ENCODE measurements at places on chromosomes 12 and 14.

GRCh38 chr12:96094201-96094600 is 58.8 kb upstream of the LTA4H start:
- no peak for DNase-seq

GRCh38 chr12:51941011-51941581 is 10.4 kb upstream of the ACVR1B start:
- no peak for DNase-seq

DNA sequence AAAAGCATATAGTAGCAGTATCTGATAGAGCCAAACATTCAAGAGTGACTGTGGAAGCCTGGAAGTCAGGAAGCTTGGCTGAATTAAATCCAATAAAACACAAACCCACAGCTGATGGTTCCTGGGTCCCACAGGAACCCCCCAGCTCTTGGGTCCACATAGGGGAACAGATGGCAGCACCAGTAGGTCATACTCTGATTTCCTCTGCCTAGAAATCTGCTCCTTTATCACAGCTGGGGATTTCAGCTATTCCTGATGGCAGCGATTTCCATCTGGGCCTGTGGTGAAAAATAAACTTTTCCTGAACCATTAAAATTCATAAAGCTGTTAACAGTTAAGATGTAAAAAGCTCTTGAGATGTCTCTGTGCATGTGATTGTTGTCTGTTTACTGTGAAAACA is 202.0 kb upstream of the FRMD6 start:
- DNase-seq = no peak

GRCh38 chr14:21846227-21846885 is 172.7 kb upstream of the OR4E1 start:
- DNase-seq = peak; percentile 75

- no peak for DNase-seq
These were observed 83.3 kb upstream of the SLC38A4 start for GRCh38 chr12:46908936-46909635.

- no peak for DNase-seq
These were observed 12.6 kb upstream of the OR10P1 start for GRCh38 chr12:55624056-55624455.

DNA sequence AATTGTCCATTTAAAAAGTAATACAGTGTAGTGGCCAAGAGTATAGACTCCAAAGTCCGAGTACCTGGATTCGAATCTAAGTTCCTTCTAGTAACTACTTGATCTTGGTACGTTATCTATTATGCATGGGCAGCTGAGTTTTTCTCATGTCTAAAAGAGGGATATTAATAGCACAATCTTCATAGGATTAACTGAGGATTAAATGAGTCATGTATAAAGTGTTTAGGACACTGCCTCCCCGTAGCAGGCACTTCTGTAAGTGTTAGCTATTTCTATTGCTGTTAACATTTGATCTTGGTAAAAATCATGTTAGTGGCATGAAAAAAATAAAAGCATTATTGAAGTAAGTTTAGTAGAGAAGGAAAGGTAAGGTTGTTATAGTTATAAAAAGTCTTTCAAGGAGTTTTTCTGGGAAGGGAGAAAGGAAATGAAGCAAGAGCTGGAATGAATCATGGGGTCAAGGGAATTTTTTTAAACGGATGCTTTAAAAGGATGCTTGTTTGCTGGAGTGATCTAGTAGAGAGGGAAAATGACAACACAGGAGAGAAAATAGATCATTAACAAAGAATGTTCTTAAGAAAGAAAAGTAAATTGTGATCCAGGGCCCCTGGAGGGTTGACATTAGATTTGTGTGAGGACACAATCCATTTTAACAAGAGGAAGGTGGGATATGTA is 502.2 kb upstream of the USP15 start:
- no peak for DNase-seq

- DNase-seq = no peak
These were observed 49.4 kb downstream of the LRRC9 start for GRCh38 chr14:59969319-59969718.

DNA sequence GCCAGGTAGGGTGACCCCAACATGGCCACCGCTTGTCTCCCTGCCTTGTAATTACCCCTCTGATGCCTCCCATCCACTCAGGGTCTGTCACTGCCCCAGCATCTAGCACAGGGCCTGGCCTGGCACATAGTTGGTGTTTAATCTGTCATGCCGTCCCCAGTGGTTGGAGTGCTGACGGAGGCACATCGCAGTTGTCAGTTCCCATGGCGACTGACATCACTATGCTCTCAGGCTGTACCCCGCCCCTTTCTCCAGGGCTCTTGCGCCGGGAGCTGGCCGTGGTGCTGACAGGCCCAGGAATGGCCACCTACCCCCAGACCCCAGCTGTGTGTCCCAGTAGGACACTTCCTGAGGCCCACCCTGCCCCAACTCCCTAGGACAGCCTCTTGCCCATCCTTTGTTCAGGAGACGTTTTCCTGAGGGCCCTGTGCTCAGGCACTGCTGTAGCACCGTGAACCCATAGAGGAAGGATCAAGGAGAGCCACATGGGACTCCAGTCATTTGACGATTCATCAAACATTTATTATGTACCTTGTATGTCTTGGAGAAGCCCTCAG is 23.0 kb downstream of the FAM222A start:
- no peak for DNase-seq

DNA sequence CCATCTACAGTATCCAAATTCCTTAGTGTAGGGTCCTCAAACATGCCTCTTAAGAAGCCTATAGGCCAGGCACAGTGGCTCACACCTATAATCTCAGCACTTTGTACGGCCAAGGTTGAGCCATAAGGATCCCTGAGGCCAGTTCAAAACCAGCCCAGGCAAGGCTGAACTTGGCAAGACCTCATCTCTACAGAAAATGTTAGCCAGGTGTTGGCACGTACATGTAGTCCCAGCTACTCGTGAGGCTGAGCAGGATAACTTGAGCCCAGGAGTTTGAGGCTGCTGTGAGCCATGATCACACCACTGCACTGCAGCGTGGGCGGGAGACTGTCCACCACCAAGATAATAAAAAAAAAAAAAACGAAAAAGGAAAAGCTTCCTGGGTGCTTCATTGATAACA is 6.8 kb downstream of the CCDC59 start:
- DNase-seq = no peak

- no peak for DNase-seq
These were observed 52.5 kb downstream of the GALNT9 start for GRCh38 chr12:132276827-132277373.

- DNase-seq = no peak
These were observed 56.1 kb upstream of the VASH1 start for GRCh38 chr14:76705214-76705613.

- no peak for DNase-seq
These were observed 85.7 kb upstream of the LMO3 start for GRCh38 chr12:16691624-16692023.

GRCh38 chr14:102729268-102729667 is 48.0 kb upstream of the TRAF3 start:
- DNase-seq = no peak

DNA sequence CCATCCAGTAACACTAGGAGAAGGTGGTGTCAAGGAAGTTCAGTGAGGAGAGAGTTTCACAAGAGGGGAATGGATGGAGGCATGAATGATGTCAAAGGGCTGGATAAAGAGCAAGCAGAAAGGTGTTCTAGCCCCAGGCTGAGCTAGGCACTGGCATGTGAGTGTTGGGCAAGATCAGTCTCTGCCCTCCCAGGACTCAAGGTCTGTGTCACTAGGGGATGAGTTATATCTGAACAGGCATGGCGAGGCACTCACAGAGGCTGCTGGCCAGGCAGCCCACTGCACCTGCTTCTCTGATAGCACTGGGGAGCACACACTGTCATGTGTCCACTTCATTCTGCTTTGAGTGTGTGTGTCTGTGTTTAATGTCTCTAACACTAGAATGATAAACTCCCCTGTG is 903.8 kb downstream of the BCL11B start:
- DNase-seq = no peak

GRCh38 chr12:19301223-19301622 is 138.1 kb upstream of the AEBP2 start:
- DNase-seq = no peak

DNA sequence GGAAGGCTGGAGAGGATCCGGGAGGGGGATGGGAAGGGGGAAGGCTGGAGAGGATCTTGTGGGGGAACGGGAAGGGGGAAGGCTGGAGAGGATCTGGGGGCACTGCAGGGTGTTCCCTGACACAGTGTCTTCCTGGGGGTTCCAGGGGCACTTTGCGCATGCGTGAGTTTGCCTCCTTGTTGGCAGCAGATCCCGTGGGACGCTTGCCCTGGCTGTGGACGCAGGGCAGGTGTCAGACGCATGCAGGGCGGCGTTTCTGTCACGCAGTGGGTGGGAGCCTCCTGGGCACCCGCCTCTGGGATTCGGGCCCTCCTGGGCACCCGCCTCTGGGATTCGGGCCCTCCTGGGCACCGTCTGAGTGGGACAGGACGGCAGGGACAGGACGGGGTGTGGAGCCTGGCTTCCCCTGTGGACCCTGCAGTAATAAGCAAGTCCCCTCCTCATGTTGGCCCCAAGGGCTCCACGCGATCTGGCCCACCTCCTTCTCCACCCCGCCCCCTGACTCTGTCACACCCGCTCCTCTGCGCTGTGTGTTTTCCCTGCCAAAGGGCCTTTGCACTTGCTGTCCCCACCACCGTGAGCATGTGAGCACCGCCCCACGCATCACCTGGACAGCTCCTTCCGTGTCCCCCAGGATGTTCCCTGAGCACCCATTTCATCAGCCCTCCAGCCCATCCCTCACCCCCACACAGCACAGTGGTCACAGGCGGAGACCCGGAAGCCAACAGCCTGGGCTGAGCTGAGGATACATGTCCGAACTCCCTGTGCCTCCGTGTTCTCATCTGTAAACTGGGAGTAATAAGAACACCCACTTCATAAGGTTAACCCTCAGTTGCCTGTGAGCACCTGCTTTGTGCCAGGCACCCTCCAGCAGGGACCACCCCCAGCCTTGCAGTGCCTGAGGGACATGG is 4.4 kb downstream of the MMP17 start:
- no peak for DNase-seq

- DNase-seq = no peak
These were observed 19.3 kb upstream of the KRT80 start for GRCh38 chr12:52210925-52211650.

- DNase-seq = no peak
These were observed 4.3 kb downstream of the COQ10A start for GRCh38 chr12:56271031-56271430.

DNA sequence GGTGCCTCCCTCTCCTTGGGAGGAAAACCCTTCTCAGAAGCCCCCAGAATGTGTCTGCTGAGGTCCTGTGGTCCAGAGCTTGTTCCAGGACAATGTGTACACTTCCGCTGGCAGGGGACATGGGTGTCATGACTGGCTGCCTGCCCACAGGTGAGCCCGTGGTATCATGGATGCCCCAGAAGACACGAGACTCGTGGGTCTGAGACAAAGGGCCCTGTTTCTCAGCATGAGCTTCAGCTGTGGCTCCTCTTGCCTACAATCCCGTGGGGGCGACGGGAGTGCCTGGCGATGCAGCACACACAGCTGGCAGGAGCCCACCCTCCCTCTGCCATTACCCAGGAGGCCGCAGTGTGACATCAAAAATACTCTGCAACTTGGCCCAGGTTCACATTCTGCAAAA is 7.0 kb downstream of the TMEM121 start:
- no peak for DNase-seq

DNA sequence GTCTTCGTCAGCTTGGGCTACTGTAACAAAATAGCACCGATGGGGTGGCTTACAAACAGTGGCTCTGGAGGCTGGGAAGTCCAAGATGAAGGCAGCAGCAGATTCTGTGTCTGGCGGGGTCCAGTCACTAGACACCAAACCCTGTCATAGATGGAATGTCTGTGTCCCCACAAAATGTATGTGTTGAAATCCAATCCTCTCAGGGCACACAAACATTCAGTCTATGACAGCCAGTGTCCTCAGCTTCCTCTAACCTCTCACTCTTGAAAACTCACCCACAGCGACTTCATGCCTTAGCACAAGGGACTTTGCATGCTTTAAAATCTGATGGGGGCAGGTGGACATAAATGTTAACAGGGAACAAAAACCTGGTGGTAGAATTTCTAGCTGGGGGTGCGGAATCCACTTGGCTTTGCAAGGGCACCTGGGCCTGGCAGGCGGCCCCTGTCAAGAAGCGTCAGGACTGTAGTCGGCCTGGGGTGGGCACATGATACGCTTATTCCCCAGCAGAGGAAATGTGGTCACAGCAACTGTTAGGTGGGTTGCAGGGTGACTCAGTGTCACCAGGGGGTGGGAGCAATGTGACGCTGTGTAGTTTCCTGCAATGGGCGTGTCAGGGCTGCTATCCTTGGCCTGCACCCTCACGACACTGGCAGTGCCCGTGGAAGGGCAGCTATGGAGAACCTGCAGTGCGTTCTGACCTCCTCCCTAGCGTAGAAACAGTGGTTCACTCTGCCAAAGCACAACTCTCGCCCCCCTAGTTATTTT is 17.7 kb downstream of the RIN3 start:
- peak; percentile 79 for DNase-seq

DNA sequence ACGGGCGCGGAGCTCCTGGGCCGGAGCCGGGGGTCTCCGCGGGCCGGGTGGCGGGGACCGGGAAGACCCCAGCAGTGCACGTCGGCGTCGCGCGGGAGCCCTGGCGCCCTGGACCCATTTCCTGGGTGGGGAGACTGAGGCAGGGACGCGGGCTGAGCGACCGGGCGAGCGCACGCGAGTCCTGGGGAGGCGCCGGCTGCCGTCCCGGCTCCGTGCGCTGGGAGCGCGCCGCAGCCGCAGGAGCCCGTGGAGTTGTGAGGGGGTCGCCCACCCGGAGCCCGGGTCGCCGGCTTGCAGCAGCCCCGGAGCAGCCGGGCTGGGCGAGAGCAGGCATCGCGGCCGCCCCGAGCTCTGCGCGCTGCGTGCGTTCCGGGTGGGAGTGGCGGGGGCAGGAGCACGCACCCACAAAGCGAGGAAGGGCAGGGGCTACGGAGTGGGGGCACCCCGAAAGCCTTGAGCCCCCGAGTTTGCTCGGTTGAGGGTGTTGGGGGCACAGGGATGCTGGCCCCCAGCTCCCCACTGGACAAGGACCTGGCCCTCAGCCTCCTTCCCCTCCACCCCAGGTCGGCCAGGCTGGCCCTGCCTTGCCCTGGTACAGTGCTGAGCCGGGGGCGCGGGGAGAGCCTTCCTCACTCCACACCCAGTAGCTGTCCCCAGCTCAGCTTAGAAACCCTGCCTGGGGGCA is 620 bp downstream of the MMP17 start:
- DNase-seq = no peak

- no peak for DNase-seq
These were observed 12.7 kb downstream of the SPTLC2 start for GRCh38 chr14:77603654-77604255.

DNA sequence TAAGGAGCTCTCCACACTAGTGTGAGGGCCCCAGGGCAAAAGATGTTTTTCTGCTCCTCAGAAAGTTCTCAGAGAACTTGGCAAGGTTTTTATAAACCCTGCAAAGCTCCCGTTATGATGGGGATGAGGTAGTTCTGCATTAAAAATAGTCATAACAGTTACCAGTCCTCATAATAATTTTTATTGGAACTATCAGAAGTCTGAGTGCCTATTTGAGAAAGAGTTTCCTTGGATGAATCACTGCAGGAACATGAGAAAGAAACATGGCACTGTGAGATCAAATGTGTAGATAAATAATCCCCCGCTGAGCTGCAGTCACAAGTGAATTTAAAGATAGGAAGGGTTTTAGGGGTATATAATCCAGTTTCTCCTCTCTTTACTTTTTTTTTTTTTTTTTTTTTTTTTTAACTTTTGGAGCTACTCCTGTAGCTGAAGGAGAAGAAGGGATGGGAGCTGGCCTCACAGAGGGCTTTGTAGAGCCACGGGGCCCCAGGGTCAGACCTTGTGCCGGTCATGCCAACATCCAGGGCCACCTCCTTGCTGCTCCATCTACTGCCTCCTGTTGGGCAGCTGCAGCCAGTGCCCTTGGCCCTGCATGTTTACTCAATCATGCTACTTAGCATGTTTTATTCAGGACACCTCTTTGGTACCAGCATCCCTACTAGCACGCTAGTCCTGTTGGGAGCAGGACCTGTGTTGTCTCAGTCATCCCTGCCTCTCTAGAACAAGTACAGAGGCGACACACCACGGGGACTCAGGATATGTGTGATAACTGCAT is 39.5 kb downstream of the EVL start:
- peak; percentile 35 for DNase-seq

All from CD8-positive, alpha-beta memory T cell (primary cell).